OCI-LY7 (cell line): ENCODE measurements at places on chromosomes 6 and 20. TPM values are rescaled to one million over a fixed set of nuclear protein-coding genes. Genes with fewer than 3 reads are reported as not detected.

Gene ADGB
- total RNA-seq: not detected in 2 replicates

Gene OLIG3
- total RNA-seq: not detected in 2 replicates

Gene VTA1
- total RNA-seq: 49.0 and 51.0 TPM in 2 replicates

Gene GABRR2
- total RNA-seq: 6.7 and 7.0 TPM in 2 replicates

Gene TMEM242
- total RNA-seq: 9.2 and 10.4 TPM in 2 replicates

Gene MOXD1
- total RNA-seq: 0.20 and 0.74 TPM in 2 replicates

Gene PSORS1C2
- not detected in 2 replicates for total RNA-seq

Gene TSPO2
- total RNA-seq: not detected in 2 replicates

Gene AVP
- not detected in 2 replicates for total RNA-seq

Gene PPIL6
- total RNA-seq: 1.3 and 1.7 TPM in 2 replicates

Gene LY86
- total RNA-seq: 45.8 and 62.8 TPM in 2 replicates

Gene SAMD10
- 11.9 and 13.3 TPM in 2 replicates for total RNA-seq

Gene PCMTD2
- total RNA-seq: 51.7 and 64.2 TPM in 2 replicates

Gene PLN
- not detected in 2 replicates for total RNA-seq

Gene GUCA1A
- total RNA-seq: not detected in 2 replicates

Gene PHF20
- 47.8 and 51.4 TPM in 2 replicates for total RNA-seq

Gene DOK5
- total RNA-seq: not detected in 2 replicates

Gene ENPP4
- 8.8 and 9.2 TPM in 2 replicates for total RNA-seq

Gene VSX1
- total RNA-seq: not detected in 2 replicates

Gene ATXN1
- total RNA-seq: 0.09 TPM in 1 of 2 replicates, not detected in the other

Gene GGTLC1
- not detected in 2 replicates for total RNA-seq

Gene PHACTR1
- 15.4 and 25.1 TPM in 2 replicates for total RNA-seq

Gene FOXS1
- not detected in 2 replicates for total RNA-seq

Gene CNR1
- total RNA-seq: 246 and 247 TPM in 2 replicates

Gene TRIM15
- total RNA-seq: not detected in 2 replicates

Gene C6orf52
- 1.0 TPM in 1 of 2 replicates, not detected in the other for total RNA-seq

Gene CHD6
- total RNA-seq: 45.7 and 55.4 TPM in 2 replicates

Gene SNAP25
- not detected in 2 replicates for total RNA-seq

Gene HLA-DOB
- 57.1 and 69.3 TPM in 2 replicates for total RNA-seq

Gene OR2J3
- total RNA-seq: not detected in 2 replicates

Gene SPEF1
- 0.27 TPM in 1 of 2 replicates, not detected in the other for total RNA-seq

Gene TNXB
- total RNA-seq: 9.2 and 10.5 TPM in 2 replicates

Gene NMBR
- total RNA-seq: not detected in 2 replicates

Gene CENPW
- total RNA-seq: 62.2 and 76.9 TPM in 2 replicates

Gene RBBP8NL
- total RNA-seq: not detected in 2 replicates

Gene MAS1
- total RNA-seq: not detected in 2 replicates

Gene DPPA5
- total RNA-seq: not detected in 2 replicates

Gene C6orf163
- total RNA-seq: 2.8 and 3.0 TPM in 2 replicates

Gene SLC32A1
- total RNA-seq: not detected in 2 replicates

Gene PRR18
- 0.13 TPM in 1 of 2 replicates, not detected in the other for total RNA-seq

Gene C6orf89
- total RNA-seq: 25.7 and 30.0 TPM in 2 replicates

Gene SPTLC3
- total RNA-seq: not detected in 2 replicates

Gene SERINC1
- total RNA-seq: 26.0 and 26.9 TPM in 2 replicates

Gene BRD2
- total RNA-seq: 326 and 361 TPM in 2 replicates

Gene ZSCAN23
- total RNA-seq: not detected in 2 replicates

Gene ADGRF1
- total RNA-seq: not detected in 2 replicates

Gene SUMO4
- 3.2 and 4.2 TPM in 2 replicates for total RNA-seq

Gene CAGE1
- total RNA-seq: 0.27 and 0.55 TPM in 2 replicates

Gene KIF6
- total RNA-seq: 0.17 TPM in 1 of 2 replicates, not detected in the other
